Activated CD4-positive, alpha-beta T cell treated with anti-CD3 and anti-CD28 coated beads, Interleukin-2, amount 10 ng/mL, durations not matched to agents 7 days and 5 days (primary cell): ENCODE measurements at places on chromosomes 12 and 14. TPM values are rescaled to one million over a fixed set of nuclear protein-coding genes. Genes with fewer than 3 reads are reported as not detected.
A peak's percentile ranks its signal among the peaks of the same experiment; 100 is the strongest.

- H3K4me1 ChIP-seq: peaks cover 10% of the 10 kb centered on the region
- H3K4me3 ChIP-seq: no peak overlapping the region
- H3K27ac ChIP-seq: no peak overlapping the region
- no peak for DNase-seq
- H3K36me3 ChIP-seq: no peaks in the 10 kb centered on the region
These were observed 57.8 kb upstream of the VRK1 start for GRCh38 chr14:96739200-96739910.

GRCh38 chr12:47762850-47763465, 4.3 kb upstream of the RAPGEF3 start:
- DNase-seq: no peak

- DNase-seq: no peak
- H3K27ac ChIP-seq: no peak overlapping the region
- H3K4me3 ChIP-seq: no peak overlapping the region
- H3K4me1 ChIP-seq: no peaks in the 10 kb centered on the region
- no peaks in the 10 kb centered on the region for H3K27me3 ChIP-seq
These were observed 4.1 kb downstream of the GPRC5D start for GRCh38 chr12:12947902-12948301.

- peaks cover 75% of the 10 kb centered on the region for H3K4me1 ChIP-seq
- H3K27me3 ChIP-seq: no peaks in the 10 kb centered on the region
- peak overlapping the region; percentile 36 for H3K27ac ChIP-seq
- no peak overlapping the region for H3K4me3 ChIP-seq
These were observed 3.6 kb downstream of the ISCU start for GRCh38 chr12:108565976-108566375.

LDHB gene
- 1,195 TPM for total RNA-seq

HHIPL1 gene
- total RNA-seq: 0.05 TPM
